Activated T-cell treated with anti-CD3 and anti-CD28 coated beads, Interleukin-2, amount 50 U/mL, for 72 hours (primary cell): ENCODE measurements at places on chromosomes 6 and 20. TPM values are rescaled to one million over a fixed set of nuclear protein-coding genes. Genes with fewer than 3 reads are reported as not detected.

Gene LINC00237
- total RNA-seq: 0.41 TPM

Gene BCAS1
- not detected for total RNA-seq

Gene MICA
- total RNA-seq: 9.5 TPM

Gene DZANK1
- 3.1 TPM for total RNA-seq

Gene TUBB1
- total RNA-seq: not detected

Gene FOXA2
- not detected for total RNA-seq

Gene TRAPPC3L
- not detected for total RNA-seq

Gene GFOD1
- 3.3 TPM for total RNA-seq

Gene FNDC1
- 0.30 TPM for total RNA-seq

Gene ARG1
- not detected for total RNA-seq

Gene UBE2C
- 197 TPM for total RNA-seq

Gene SLC35F1
- total RNA-seq: 0.50 TPM

Gene ZFP57
- total RNA-seq: not detected

Gene RAB44
- total RNA-seq: 0.05 TPM

Gene MTFR2
- total RNA-seq: 29.4 TPM

Gene CAP2
- total RNA-seq: not detected

Gene PSORS1C2
- not detected for total RNA-seq

Gene SCAND1
- 38.2 TPM for total RNA-seq

Gene CYP39A1
- total RNA-seq: not detected

Gene KCNQ2
- total RNA-seq: 0.44 TPM

Gene DAAM2
- total RNA-seq: not detected

Gene IRF4
- total RNA-seq: 602 TPM

Gene OR2B6
- total RNA-seq: 0.35 TPM

Gene IP6K3
- total RNA-seq: not detected

Gene LRRN4
- not detected for total RNA-seq
